Lung (tissue), 17 donors: ENCODE measurements at places on chromosomes 7 and 10. TPM values are rescaled to one million over a fixed set of nuclear protein-coding genes. Genes with fewer than 3 reads are reported as not detected.

Gene TLX1
- not detected for total RNA-seq

Gene CTAGE6
- total RNA-seq = 2.0 TPM

Gene NUDT13
- 2.4 TPM for total RNA-seq

GRCh38 chr7:30281791-30282190 is 2.6 kb upstream of the ZNRF2 start:
- no peaks in the 10 kb centered on the region for H3K36me3 ChIP-seq
- DNase-seq = no peak
- H3K4me1 ChIP-seq = no peaks in the 10 kb centered on the region
- H3K27ac ChIP-seq = no peak overlapping the region

Gene SFTPA1
- 3,820 TPM for total RNA-seq

GRCh38 chr7:4017785-4018184 is 664.3 kb upstream of the FOXK1 start:
- H3K4me3 ChIP-seq = no peak overlapping the region
- H3K4me1 ChIP-seq = no peaks in the 10 kb centered on the region
- H3K27ac ChIP-seq = no peak overlapping the region
- DNase-seq = no peak

Gene STAMBPL1
- 24.5 TPM for total RNA-seq

- H3K36me3 ChIP-seq = no peaks in the 10 kb centered on the region
These were observed 40.6 kb upstream of the GHITM start for GRCh38 chr10:84098667-84099066.

Gene WASL
- 52.7 TPM for total RNA-seq

DNA sequence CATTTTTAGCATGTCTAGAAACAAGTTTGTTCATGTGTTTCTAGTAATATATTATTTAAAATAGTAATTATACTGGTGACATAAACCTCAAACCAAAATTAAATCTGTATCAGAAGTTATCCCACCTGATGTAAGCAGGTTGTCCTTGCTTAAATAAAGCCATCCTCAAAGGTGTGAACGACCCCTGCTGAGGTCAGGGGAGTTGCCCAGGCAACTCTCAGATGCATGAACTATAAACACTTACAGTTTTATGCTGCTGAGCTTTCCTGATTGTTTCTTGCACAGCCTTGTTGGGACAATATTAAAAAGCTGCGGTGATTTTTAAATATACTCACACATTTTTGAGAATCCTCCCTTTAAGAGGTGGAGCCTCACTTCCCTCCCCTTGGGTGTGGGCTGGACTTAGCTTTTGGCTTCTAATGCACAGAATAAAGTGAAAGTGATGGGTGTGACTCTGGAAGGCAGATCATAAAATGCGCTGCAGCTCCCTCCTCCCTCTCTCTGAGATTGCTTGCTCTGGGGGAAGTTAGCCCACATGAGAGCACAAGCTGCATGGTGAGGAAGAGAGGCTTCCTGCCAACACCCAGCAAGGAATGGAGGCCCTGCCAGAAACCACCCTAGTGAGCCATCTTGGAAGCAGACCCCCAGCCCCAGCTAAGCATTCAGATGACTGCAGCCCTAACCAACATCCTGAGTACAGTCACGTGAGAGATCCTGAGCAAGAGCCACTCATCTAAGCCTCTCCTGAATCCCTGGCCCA is 152.7 kb downstream of the SKIDA1 start:
- H3K4me3 ChIP-seq = no peak overlapping the region
- peaks cover 20% of the 10 kb centered on the region for H3K4me1 ChIP-seq
- H3K36me3 ChIP-seq = no peaks in the 10 kb centered on the region
- H3K27ac ChIP-seq = no peak overlapping the region

Gene GIMAP2
- 14.1 TPM for total RNA-seq

DNA sequence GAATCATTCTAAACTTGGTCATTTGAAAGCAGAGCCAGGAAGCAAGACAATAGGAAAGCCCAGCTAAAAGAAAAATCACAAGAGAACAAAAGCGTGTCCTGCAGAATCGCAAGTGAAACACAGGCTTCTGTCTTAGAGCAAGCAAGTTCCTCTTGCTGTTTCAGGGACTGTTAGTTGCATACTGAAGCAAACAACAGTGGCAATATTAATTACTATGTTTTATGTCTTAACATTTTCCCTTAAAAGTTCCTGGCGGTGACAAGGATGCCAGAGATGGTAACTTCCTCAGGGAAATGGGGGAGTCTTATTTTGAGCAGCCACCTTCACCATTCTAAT is 217.1 kb downstream of the GFRA1 start:
- H3K27ac ChIP-seq = no peak overlapping the region
- H3K27me3 ChIP-seq = no peaks in the 10 kb centered on the region
- no peak for DNase-seq

DNA sequence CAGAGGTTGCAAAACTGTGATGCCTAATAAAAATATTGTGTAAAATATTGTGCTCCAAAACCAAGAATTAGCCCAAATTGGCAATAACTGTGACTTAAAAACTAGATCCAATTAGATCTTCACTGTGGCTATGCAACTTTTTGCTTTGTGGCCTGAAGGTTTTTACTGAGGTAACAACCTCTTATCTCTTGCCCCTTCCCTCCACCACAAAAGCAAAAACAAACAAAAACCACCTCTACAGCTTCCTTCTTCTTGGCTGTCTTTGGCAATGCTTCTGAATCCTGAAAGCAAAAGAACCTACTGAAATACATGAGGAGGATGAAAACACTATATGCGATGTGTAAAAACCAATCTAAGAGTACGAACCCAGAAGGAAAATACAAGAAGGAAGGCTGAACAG is 226.7 kb upstream of the MBL2 start:
- H3K36me3 ChIP-seq = no peaks in the 10 kb centered on the region
- H3K4me3 ChIP-seq = no peak overlapping the region
- DNase-seq = no peak
- no peaks in the 10 kb centered on the region for H3K4me1 ChIP-seq
- H3K27me3 ChIP-seq = no peaks in the 10 kb centered on the region
- no peak overlapping the region for H3K27ac ChIP-seq

DNA sequence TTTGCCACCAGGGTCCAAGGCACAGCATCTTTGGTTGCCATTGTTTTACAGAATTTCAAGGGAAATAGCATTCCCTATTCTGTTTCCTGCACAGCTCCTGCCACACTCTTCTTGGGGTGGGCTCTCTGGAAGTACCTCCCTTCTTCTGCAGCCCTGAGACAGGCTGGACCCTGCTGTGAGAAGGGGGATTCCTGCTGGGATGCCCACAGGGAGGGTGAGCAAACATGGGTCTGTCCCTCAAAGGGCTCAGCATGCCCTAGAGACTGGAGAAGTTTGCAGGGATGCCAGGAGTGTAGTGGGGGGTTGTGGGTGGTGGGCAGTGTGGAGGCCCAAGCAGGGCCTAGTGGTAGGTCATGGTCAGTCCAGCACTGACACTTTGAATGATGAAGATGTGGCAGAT is 222.2 kb upstream of the GPR26 start:
- DNase-seq = no peak
- no peaks in the 10 kb centered on the region for H3K4me1 ChIP-seq
- no peak overlapping the region for H3K27ac ChIP-seq
- peaks cover 17% of the 10 kb centered on the region for H3K27me3 ChIP-seq
- no peak overlapping the region for H3K4me3 ChIP-seq
- H3K36me3 ChIP-seq = no peaks in the 10 kb centered on the region

Gene LRRN3
- 13.7 TPM for total RNA-seq

DNA sequence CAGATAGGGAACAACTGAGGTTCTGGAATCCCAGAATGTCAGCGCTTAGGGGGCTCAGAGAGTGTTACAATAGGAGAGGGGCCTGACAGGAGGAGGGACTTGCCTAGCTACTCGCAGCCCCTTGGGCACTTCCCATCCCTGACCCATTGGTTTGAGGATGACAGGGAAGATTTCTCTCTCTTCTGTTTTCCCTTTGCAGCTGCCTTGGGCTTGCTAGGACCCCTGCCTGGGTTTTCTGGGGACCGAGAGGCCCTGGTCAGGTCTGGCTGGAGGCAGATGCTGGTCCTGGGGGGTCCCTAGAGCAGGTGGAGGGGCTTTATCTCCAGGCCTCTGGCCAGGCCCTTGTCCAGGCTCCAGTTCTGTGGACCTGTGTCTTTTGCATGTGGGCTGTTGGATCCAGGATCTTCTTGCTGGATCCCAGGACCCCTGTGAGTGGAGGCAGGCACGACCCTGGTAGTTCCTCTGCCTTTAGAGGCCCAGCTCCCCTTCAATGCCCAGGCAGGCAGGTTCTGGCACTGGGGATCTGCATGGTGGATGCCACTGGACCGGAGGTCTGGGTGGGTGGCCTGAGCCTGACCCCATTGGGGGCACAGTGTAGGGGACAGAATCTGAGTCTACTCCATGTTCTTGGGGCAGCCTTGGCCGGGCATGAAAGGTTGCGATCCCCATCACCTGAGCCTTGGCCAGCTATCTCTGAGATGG is 26.9 kb downstream of the RAMP3 start:
- no peak for DNase-seq
- H3K4me1 ChIP-seq = peaks cover 9% of the 10 kb centered on the region
- H3K4me3 ChIP-seq = no peak overlapping the region
- H3K27me3 ChIP-seq = no peaks in the 10 kb centered on the region
- no peaks in the 10 kb centered on the region for H3K36me3 ChIP-seq

Gene CNPY4
- total RNA-seq = 18.6 TPM

Gene AKR1C4
- not detected for total RNA-seq

Gene PRDX3
- total RNA-seq = 118 TPM

Gene OR13A1
- total RNA-seq = 0.31 TPM

DNA sequence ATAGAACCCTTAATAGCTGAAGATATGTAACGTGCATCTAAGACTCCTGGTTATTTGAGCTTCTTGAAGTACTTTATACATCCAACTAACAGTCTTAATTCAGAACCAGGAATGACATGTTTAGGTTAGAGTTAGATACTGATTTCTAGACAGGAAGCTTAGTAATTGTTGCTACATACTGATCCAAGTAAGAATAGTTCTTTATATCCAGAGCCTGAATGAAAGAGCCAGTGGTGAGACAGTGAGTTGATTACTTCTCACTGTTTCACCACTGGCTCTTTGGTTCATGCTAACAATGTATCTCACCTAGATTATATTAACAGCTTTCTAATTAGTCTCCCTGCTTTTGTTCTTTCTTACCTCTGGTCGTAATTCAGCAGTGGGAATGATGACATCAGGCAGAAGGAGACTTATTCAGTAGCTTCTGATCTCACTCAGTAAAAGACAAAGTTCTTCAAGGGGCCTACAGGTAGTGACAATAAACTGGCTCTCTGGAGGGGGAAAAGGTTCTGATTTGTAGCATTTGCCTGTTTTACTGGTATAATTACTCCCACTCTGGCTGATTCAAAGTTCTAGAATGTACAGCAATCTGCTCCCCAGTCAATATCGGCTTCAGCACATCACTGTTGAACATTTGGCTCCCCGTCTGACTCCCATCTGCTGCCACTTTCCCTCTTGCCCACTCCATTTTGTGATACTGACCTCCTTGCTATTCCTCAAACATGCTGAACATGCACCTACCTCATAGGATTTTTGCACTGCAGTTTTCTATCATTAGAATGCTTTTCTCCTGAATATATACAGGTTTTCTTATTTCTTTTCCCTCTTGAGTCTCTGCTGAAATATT is 29.1 kb downstream of the MCU start:
- no peaks in the 10 kb centered on the region for H3K27me3 ChIP-seq
- no peak for DNase-seq
- no peaks in the 10 kb centered on the region for H3K4me1 ChIP-seq
- no peak overlapping the region for H3K27ac ChIP-seq
- no peaks in the 10 kb centered on the region for H3K36me3 ChIP-seq
